ENCODE measurements at places on chromosomes 12 and 14.
A peak's percentile ranks its signal among the peaks of the same experiment; 100 is the strongest.

DNA sequence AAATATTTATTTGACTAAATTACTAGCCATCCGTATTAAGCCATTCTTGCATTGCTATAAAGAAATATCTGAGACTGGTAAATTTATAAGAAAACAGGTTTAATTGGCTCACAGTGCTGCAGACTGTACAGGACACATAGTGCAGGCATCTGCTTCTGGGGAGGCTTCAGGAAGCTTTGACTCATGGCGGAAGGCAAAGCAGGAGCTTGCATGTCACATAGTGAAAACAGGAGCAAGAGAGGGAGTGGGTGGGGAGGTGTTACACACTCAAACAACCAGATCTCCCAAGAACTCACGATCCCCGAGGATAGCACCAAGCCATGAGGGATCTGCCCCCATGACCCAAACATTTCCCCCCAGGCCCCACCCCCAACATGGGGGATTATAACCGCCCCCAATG lies 26.7 kb upstream of the RAB21 start:
- no peak for DNase-seq

GRCh38 chr12:77003246-77003645 lies 62.1 kb downstream of the E2F7 start:
- no peak for DNase-seq

GRCh38 chr12:31874961-31875608 lies 84.1 kb upstream of the RESF1 start:
- DNase-seq = peak; percentile 29

DNA sequence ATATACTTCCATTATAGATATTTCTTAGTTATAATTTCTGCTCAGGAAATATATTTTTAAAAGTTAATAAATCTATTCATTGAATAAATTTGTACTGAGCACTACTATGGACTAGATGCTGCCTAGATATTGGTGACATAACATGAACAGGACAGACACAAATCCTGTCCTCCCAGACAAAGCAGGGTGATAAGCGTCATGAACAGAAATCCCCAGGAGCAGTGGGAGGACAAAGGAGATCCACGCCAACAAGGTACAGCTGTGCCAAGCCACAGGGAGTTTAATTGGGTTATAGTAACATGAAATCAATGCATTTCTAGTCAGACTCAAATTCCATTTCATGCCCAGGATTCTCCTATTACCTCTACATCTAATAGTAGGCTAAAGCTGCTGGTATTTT lies 171.8 kb upstream of the CPNE8 start:
- DNase-seq = no peak

- DNase-seq = no peak
These were observed 2.1 kb downstream of the PMEL start for GRCh38 chr12:55963760-55964159.

DNA sequence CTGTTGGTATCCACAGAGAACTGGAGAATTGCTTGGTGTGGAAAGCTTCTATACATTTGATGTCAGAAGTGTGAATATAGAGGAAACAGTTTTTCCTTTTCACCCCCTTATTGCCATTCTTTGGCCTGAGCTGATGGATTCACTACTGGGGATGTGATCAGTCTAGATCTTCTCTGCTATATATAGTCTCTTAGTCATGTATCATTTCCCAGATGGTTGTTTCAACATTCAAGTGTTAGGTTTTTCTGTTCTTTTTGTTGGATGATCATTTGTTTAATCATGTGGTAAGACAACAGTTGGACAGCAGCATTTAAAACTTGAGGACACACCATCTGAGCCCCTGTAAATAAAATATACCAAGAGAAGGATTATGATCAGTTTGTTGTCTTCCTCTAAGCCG lies 29.6 kb downstream of the TMX1 start:
- no peak for DNase-seq

GRCh38 chr14:99546234-99546879 lies 57.6 kb downstream of the CCDC85C start:
- DNase-seq = no peak

- no peak for DNase-seq
These were observed 182.4 kb upstream of the CCND2 start for GRCh38 chr12:4091016-4091743.

DNA sequence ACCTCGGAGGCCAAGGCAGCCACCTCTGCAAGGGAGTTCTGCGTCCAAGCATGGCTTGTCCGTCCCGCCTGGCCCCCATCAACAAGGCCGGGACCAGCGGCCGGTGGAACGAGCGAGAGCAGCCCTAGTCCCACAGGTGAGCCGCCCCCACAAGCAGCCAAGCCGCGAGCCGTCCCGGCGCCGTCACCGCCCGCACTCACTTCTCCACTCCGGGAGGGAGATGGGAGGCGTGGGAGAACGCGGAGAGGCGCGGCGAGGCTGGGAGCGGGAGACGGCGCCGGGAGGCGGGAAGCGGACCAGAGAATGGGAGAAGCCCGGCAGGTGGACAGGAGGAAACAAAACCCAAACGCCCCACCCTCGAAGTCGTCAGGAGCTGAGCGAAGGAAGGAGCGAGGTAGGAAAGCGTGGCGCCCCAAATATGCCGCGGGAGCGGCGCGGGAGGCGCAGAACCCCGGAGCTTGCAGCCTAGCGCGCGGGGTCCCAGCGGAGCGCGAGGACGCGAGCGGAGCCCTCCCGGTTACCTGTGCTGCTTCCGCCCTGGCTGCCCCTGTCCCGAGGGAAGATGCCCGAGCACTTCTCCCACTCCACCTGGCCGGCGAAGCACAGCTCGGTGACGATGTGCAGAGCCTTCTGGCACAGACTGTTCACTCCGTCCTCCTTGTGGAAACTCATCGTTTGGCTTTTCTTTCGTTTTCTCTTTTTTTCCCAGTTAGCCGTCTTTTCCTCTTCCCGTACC lies 600 bp downstream of the SYT10 start:
- no peak for DNase-seq

- DNase-seq = no peak
These were observed 30.6 kb downstream of the PLBD1 start for GRCh38 chr12:14537088-14537487.

GRCh38 chr12:116710370-116711150 lies 27.3 kb downstream of the SPRING1 start:
- no peak for DNase-seq

All from stimulated activated CD4-positive, alpha-beta T cell treated with anti-CD3 and anti-CD28 coated beads, Interleukin-1b, Interleukin-23, amount 100 ng/mL, for 1 hour (primary cell).